ENCODE measurements at places on chromosomes 1 and 21. TPM values are rescaled to one million over a fixed set of nuclear protein-coding genes. Genes with fewer than 3 reads are reported as not detected.

The CC2D1B gene
- 24.2 TPM for total RNA-seq

The LCE7A gene
- not detected for total RNA-seq

GRCh38 chr1:24673341-24673740 lies 30.2 kb downstream of the SRRM1 start:
- DNase-seq, result no peak

DNA sequence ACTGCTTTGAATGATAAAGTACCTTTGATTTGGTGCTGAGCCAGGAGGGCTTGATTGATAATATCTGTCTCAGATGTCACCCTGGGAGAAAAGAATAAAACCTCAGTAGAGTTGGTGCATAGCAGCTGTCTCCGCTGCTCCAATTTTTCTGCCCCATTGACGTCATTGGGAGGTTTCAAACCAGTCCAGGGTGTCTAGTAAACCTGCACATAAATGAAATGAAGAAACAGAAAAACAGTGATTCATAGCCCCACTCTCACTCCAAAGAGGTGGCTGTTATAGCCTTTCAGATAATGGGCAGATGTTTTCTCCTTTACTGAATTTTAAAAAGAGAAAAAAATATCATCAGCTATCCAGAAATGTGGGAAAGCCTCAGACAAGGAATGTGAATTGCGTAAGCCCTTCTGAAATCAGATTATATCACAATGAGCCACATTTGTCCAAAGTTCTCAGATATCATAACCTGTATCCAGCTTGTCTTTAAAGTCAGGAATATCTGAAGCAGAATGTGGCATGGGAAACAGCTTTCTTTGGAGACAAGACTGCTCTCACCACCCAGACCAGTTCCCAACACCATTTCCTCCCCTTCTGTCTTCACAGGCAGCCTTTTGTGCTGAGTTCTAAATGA lies 351.3 kb upstream of the SGIP1 start:
- no peak for DNase-seq

- peak; percentile 46 for DNase-seq
Observed at GRCh38 chr1:211145944-211146343, 12.0 kb upstream of the KCNH1 start.

The LHX8 gene
- total RNA-seq, result not detected

Data from prostate gland (tissue), 2 donors.